NCI-H226 (cell line): ENCODE measurements at places on chromosomes 1 and 21.

- DNase-seq, result no peak
These were observed 35.6 kb downstream of the EEIG2 start for GRCh38 chr1:108595507-108595906.

DNA sequence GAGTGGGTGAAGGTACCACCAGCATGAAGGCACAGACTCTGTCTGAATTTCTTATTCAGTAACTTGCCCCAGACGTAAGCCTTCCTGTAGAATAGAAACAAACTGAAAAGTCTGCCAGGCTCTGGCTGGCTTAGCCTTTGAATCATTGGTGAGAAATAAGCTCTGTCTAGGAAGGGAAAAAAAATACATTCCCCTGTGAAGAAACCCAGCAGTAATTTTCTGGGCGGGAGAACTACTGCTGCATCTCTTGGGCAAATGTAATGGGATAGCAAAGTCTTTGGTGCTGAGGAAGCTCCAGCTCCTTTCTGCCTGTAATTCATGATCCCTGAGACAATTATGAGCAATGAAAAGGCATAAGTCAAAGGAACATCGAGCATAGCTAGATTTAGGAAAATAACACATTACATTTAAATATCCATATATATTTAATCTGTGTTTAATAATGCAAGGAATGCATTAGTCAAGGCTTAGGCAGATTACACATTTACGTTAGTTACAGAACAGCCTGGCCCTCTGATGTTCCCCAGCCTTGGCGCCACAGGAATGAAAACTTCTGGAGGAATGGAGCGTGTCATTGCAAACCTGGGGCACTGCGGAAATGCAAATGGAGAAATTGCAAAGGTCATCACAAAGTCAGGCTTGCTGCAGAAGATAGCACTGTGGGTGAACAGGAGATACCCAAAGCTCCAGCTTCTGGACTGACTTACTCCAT is 216.3 kb upstream of the CAMK1G start:
- no peak for DNase-seq

DNA sequence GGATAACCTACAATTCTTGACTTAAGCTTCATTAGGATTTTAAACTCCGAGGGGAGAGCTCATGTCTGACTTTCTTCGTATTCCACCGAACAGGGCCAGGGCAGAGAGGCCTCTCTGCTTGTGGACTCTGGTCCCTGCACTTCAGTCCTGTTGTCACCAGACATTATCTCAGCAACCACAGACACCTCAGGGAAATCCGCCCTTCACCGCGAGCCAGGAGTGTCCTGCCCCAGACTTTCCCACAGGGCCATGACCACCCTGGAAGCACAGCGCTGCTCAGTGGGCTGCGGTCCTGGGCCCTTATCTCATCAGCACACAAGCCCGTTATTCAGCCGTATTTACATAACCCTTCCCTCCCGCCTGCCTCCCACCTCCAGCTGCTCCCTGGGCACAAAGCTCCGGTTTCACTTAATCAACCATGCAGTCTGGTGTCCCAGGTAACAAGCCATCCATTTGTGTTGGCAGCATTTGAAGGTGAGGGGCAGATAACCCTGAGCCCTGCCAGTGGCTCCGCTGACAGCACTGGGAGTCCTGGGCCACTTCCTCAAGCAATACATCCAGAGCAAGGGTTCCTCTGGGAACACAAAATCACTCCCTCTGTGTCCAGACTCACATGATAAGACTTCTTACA is 122.8 kb upstream of the RAB4A start:
- no peak for DNase-seq

GRCh38 chr1:244085891-244086290 is 34.8 kb downstream of the ZBTB18 start:
- DNase-seq, result no peak

DNA sequence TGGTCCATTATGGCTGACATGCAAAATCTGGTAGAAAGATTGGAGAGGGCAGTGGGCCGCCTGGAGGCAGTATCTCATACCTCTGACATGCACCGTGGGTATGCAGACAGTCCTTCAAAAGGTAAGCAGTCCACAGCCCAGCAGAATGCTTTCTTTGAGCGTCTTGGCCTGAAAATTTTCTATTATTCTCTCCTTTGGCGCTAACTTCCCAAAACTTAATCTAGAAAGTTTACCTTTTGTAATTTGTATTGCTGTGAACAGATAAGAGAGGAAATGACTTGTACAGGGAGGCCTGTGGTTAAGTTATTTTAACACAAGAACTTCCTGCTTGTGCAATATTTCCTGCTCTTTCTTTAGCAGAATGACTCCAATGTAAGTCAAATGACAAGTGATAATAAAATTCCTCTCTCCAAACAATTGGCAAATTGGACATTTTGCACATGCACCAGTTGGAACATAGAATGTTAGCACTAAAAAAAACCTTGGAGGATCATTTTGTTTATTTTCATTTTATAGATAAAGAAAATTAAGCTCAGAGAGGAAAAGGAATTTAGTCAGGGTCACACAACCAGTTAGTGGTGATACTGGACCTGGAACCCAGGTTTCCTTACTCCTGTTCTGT is 18.9 kb downstream of the CAP1 start:
- DNase-seq, result peak; percentile 69

DNA sequence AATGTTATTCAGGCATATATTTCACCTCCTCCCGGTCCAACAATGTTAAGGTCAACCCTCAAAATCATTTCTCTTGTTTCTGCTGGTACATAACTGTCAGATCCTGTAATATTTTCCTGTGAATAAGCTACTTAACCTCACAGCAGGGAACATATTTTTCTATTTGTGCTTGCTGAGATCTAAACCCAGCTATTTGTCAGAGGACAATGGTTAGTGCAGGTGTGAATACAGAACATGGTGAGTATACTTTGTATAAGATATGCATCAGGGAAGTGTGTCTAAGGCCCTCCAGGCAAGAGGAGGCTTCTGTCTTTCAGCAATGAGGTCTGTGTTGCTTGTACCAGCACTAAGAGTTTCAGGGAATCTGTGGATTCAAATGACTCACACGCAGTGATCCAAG is 970.6 kb downstream of the NCAM2 start:
- DNase-seq, result no peak
